Activated CD4-positive, alpha-beta T cell treated with anti-CD3 and anti-CD28 coated beads for 24 hours (primary cell): ENCODE measurements at places on chromosomes 3 and 15.
A peak's percentile ranks its signal among the peaks of the same experiment; 100 is the strongest.

DNA sequence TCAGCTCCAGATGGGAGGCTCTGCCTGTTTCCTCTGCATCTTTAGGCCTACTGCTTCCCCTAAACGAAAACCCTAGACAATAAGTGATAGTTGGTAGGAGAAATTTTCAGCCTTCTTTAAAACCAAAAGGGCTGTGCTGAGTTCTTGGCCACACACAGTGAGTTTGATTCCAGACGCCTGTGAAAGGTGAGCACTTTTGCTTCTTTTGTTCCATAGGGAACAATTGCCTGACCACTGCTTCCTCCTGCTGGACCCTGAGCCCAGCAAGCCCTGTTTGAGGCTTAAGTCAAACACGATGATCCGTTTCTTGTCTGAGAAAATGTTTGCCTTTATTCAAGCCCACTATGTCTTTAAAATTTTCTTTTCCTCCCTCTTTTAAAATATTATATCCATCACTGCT, 493.9 kb downstream of the ZIC1 start:
- DNase-seq, result no peak

- no peak for DNase-seq
Measured at GRCh38 chr15:83904107-83905040, 250.5 kb downstream of the ADAMTSL3 start.

DNA sequence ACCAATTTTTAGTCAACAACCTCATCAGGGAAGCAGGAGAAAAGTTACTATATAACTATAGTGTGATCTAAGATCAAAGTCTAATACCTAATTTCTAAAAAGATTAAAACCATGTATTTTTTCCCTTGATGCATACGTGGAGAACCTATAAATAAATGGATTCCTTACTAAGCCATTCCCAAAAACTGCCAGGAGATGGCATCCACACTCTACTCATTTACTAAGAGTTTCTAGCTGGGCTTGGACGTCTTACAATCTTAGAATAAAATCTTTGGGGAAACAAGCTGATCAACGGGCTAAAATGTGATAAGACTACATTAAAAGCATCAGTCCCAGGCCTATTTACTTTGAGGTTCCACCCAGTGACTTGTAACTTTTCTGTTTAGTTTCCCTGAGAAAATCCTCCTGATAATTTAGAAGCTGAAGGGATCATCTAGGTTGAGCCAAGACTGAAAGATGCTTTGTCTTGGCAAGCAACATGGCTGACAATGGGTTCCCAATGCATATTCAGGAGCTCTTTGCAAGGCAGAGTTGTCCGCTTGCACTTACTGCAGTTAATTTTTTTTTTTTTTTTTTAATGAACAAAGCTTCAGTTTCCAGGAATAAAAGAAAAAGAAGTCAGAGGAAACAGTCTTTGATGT, 85.5 kb upstream of the FGF12 start:
- DNase-seq, result no peak

DNA sequence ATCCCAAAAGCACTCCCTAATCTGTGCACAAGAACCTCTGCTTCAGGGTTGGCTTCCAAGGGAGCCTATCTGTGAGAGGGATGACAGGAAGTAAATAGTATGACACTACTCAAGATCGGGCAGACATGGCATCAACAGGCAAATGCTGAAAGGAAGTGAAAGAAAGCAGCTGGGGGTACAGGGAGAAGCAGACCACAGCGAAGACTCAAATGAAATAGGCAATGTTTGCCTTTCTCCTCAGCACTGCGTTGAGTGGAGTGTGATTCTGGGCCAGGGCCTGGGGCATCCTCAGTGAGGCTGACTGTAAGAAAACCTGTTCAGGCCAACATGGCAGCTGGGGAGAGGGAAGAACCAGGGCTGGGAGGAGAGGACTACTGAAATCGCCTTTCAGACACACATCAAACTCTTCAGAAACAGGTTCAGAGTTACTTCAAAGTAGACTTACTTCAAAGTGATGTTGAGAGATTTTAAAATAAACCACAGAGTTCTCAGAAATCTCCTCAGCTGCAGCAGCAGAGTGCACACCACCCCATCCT, 96.6 kb downstream of the SLC9A9 start:
- DNase-seq, result no peak

DNA sequence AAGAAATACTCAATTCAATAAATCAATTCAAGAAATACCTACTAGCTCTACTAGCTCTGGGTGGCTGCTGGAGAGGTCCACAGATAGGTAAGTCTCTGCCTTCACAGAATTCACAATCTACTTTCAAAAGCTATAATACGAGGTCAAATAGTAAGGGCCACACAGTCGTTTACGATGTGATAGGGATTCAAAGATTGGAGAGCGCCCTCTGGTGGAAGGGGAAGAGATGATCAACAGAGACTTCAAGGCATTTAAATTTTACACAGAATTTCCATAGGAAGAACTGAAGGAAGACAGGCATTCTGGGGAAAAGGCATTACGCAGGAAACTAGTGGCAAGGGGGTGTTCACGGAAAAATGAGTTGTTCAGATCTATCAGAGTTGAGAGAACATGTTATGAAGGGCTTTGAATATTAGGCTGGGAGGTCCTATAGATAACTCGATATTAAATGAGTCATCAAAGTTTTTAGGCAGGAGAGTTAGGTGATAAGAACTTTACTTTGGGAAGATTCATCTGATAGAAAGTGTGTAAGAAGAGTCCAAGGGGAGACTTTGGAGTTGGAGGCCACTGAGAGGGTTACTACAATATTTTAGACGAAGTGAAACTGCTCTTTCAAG, 128.8 kb downstream of the FRMD5 start:
- peak; percentile 42 for DNase-seq

DNA sequence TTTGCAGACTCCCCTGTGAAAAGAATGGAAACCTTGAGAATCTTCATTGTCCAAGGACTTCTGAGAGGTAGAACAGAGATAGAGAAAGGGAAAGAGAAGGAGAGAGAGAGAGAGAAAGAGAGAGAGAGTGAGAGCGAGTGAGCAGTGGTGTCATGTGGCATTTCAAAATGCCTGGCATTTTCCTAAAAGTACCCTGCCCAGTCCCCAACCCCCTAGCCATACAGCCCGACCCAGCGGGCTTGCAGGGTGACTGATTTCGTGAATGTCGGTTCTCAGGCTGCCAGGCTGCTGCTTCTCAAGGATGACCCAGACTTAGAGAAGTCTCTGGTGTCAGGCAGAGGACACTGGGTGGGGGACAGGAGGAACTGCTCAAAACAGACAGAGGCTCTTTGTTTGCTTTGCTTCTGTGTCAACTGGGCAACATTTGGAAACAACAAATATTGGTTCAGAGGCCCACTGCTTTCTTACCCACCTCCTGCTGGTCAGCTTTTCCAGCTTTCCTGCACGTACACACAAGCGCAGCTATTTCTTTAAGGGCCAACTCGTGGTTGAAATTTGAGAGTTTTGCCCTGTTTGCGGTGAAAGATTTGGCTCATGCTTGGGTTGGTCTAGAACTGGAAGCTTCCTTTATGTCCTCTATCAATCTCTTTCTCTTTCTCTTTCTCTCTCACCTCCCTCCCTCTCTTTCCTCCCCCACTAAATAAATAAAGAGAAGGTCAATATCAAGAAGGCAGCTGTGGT, 3.7 kb upstream of the TF start:
- DNase-seq, result no peak

- DNase-seq, result no peak
Measured at GRCh38 chr3:160448845-160449635, 546 bp downstream of the TRIM59 start.

DNA sequence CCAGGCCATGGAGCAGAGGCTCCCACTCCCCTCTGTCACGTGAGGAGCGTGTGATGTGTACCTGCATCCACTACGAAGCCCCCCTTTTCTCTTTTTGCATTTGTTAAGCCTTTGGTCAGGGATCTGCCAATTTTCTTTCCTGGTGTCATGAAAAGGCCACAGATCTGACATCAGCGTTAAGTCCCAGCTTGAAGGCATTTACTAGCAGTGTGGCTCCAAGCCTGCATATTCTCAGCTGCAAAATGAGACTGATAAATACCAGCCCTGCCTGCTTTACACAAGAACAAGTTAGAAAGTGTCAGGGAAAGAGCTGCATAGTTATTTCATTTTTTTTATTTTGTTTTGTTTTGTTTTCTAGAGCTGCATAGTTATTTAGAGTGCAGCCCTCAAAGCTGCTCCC, 2.3 kb upstream of the ANKRD63 start:
- no peak for DNase-seq

- DNase-seq, result no peak
Measured at GRCh38 chr3:124927574-124928045, 6.9 kb downstream of the MUC13 start.

- DNase-seq, result no peak
Measured at GRCh38 chr3:57230006-57230405, 2.5 kb downstream of the APPL1 start.

DNA sequence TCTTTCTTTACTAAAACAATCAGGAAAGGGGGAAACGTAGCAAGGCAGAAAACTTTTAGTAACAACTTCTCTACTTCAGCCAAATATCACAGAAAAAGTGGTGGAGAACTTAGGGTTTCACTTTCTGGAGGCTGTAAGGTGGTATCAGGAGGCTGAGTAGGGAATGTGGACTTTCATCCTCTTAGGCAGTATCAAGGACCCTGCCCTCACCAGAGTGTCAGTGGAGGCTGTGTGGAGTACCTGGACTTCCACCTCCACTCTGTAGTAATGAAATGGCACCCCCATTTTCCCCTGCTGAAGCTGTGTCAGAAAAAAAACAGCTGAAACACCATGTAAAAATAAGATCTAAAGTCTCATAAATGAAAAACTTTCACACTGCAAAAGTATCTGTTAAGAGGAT, 11.2 kb upstream of the HHLA2 start:
- no peak for DNase-seq

- DNase-seq, result no peak
Measured at GRCh38 chr15:70192041-70192440, 94.3 kb upstream of the TLE3 start.

DNA sequence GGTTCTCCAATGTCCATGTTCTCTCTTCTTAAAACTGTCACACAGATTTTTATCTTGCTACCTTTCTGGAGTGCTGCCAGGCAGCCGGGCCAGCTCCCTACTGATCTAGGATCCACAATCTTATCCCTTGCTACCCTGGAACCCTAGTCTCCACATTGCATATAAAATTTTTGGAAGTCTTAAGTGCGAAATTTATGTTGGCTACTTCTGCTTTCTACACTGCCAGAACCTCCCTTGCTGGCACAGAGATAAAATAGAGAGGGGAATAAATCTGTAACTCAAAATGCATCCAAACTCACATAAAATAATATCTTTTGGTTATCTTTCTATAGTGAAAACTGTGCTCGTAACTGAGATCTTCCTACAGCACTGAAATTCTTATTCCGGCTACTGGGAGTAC, 182.6 kb downstream of the ZPLD1 start:
- no peak for DNase-seq

DNA sequence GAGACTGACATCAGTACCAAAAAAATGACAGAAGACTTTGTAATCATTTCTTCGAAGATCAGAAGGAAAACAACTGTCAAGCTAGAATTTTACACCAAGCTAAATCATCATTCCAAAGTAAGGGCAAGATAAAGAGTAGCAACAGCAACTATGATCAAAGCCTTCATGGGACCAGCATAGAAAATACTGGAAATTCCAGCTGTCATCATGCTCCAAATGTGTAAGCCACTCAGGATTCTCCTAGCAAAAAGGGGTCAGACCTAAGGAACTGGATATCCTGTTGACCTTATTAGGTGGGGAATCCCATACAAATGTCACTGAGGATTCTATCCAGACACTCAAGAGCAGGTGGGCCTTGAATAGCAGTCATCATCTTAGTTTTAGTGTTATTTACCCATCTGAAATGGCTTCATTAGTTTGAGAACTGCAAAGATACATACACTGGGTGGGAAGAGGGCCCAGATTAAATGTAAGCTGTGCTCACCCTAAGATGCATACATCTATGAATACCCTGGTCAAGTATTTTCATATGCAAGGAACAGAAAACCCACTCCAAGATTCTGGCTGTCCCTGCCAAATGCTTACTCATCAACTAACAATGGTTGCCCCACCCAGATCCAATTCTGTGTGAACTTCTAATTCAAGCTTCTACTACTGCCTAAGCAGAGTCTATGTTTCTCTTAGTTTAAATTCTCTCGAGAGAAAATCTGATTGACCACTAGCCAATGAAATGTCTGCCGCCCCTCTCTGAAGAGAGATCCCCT, 33.5 kb downstream of the CLDN18 start:
- no peak for DNase-seq

GRCh38 chr15:94042180-94042928, 189.0 kb upstream of the MCTP2 start:
- DNase-seq, result no peak

GRCh38 chr3:50323614-50324199, 1.2 kb upstream of the HYAL2 start:
- no peak for DNase-seq

GRCh38 chr3:55292360-55292759, 194.7 kb downstream of the WNT5A start:
- DNase-seq, result no peak

GRCh38 chr3:124985349-124985748, 50.8 kb upstream of the MUC13 start:
- DNase-seq, result no peak

- DNase-seq, result peak; percentile 64
Measured at GRCh38 chr3:50675179-50676030, 678 bp downstream of the DOCK3 start.

DNA sequence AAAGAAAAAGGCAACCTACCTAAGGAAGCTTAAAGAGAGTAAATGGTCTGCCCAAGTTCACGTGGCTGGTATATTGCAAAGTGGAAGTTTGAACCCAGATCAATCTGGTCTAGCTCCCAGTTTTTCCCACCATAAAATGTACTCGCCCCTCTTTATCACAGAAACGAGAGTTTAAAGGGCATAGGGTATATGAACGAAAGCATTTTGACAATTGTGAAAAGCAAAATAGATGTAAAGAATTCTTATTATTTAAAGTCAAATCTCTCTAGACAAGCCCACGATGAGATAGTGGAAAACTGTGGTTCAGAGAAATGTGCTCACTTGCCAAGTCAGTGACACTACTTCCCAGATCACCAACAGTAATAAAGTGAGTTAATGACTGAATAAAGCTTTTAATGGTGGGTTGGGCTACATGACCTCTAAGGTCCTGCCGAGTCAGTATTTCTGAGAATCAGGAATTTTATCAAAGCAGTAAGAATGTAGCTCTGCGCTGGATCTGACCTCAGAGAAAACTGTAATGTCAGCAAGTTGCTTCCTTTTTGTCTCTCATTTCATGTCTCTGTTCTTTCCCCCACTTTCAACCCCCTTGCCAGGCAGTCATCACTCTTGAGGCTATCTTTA, 23.3 kb upstream of the NEO1 start:
- no peak for DNase-seq

GRCh38 chr3:138338811-138339210, 9.2 kb upstream of the NME9 start:
- DNase-seq, result no peak

DNA sequence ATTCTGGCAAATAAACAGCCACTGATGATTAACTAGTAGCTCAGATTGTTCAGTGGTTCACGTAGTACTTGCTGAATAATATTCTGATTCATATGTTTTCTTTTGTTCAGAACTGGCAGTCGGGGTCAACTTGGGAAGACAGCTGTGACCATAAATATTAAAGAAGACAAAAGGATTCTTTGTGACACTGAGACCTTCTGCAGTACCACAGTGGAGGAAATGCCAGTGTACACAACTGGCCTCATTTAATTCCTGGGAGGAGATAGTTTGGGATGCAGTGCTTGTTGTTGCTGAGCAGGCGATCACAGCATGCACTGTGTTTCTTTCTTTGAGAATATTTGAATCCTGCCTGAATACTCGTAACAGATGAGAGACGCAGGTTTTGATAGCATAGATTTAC, 26.7 kb upstream of the MCF2L2 start:
- DNase-seq, result no peak
